Activated CD4-positive, alpha-beta T cell treated with anti-CD3 and anti-CD28 coated beads, Interleukin-2, amount 10 ng/mL, durations not matched to agents 7 days and 5 days (primary cell): ENCODE measurements at places on chromosomes 4 and X. TPM values are rescaled to one million over a fixed set of nuclear protein-coding genes. Genes with fewer than 3 reads are reported as not detected.
A peak's percentile ranks its signal among the peaks of the same experiment; 100 is the strongest.

NELFA gene
- total RNA-seq, result 36.2 TPM

VCX2 gene
- total RNA-seq, result not detected

GRCh38 chr4:76430519-76431388, 4.3 kb upstream of the SHROOM3 start:
- H3K27me3 ChIP-seq, result peaks cover 27% of the 10 kb centered on the region
- DNase-seq, result peak; percentile 32
- no peak overlapping the region for H3K4me3 ChIP-seq
- H3K4me1 ChIP-seq, result no peaks in the 10 kb centered on the region
- H3K27ac ChIP-seq, result no peak overlapping the region
- H3K36me3 ChIP-seq, result no peaks in the 10 kb centered on the region

- H3K27me3 ChIP-seq, result no peaks in the 10 kb centered on the region
- no peaks in the 10 kb centered on the region for H3K36me3 ChIP-seq
- DNase-seq, result no peak
- H3K27ac ChIP-seq, result no peak overlapping the region
- H3K4me3 ChIP-seq, result no peak overlapping the region
These were observed 178.4 kb upstream of the BMP3 start for GRCh38 chr4:80852061-80852460.

MORC4 gene
- 7.7 TPM for total RNA-seq

USP53 gene
- total RNA-seq, result 6.7 TPM

- DNase-seq, result no peak
- H3K36me3 ChIP-seq, result no peaks in the 10 kb centered on the region
- peaks cover 11% of the 10 kb centered on the region for H3K27me3 ChIP-seq
- H3K4me3 ChIP-seq, result no peak overlapping the region
- no peaks in the 10 kb centered on the region for H3K4me1 ChIP-seq
These were observed 18.4 kb upstream of the SEL1L3 start for GRCh38 chr4:25881193-25881592.

KCNIP4 gene
- not detected for total RNA-seq

FMR1NB gene
- total RNA-seq, result not detected

DNA sequence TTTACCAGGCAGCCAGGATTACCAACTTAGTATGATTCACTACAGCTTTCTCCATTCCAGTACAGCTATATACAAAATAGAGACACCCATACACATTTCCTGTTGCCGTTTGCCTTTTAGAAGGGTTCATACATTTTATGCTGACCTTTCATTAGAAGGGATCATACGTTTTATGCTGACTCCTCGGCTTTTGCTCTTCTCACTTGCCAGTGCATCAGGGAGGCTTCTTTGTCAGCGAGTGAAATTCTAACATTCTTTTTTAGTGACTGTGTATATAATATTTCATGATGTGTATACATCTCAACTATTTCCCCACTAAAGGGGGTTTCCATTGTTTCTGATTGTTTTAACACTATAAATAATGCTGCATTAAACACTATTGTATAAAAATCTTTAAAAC, 552.6 kb downstream of the TRIML1 start:
- no peak overlapping the region for H3K27ac ChIP-seq
- H3K4me1 ChIP-seq, result no peaks in the 10 kb centered on the region
- no peak overlapping the region for H3K4me3 ChIP-seq
- no peaks in the 10 kb centered on the region for H3K27me3 ChIP-seq
- no peak for DNase-seq
- no peaks in the 10 kb centered on the region for H3K36me3 ChIP-seq

DNA sequence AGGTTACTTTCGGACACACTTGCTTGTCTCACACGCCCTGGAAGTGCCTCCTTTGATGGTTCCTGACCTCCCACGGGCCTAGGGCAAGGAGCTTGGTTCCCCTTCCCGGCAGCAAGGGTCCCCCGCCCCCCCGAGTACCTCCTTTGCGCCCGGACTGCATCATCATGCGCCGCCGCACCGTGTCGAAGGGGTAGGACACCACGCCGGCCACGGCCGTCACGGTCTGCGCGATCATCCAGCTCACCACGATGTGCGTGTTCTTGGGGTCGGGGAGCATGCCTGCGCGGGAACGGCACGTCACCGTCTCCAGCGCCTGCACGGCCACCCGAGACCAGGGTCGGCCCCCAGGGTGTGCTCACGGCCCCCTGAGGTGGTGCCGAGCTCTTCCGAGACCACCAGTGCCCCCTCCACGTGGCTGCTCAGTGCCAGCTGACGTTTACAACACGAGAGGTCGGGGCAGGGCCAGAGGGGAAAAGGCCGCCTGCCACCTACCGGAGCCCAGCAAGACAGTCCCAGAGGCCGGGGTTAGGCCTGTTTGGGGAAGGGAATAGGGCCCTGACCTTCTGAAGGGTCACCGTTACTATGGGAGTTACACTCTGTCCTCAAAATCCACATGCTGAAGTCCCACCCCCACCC, 4.7 kb downstream of the SLC25A6 start:
- H3K27me3 ChIP-seq, result no peaks in the 10 kb centered on the region
- peaks cover 30% of the 10 kb centered on the region for H3K4me1 ChIP-seq
- no peak overlapping the region for H3K4me3 ChIP-seq
- no peak for DNase-seq
- H3K36me3 ChIP-seq, result peaks cover 69% of the 10 kb centered on the region

TMEM156 gene
- 19.5 TPM for total RNA-seq

DNA sequence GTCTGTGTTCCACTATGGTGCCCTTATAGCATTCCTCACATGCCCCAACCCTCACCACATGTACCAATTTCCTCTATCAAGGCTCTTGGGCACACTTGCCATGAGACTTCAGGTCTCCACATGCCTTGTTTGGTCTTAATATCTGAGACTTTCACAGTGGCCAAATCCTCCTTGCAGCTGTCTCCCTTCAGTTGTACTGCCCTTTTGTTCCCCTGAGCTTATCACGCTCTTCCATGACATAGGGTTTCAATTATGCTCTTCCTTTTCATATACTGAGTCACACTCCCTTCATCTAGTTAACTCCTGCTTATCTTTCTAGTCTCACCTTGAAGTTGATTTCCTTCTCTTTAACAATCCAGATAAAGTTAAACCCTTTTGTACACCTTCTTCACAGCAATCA, 212.9 kb downstream of the PDHA2 start:
- H3K27me3 ChIP-seq, result no peaks in the 10 kb centered on the region
- DNase-seq, result no peak
- H3K4me1 ChIP-seq, result no peaks in the 10 kb centered on the region
- H3K4me3 ChIP-seq, result no peak overlapping the region
- H3K27ac ChIP-seq, result no peak overlapping the region
- H3K36me3 ChIP-seq, result no peaks in the 10 kb centered on the region

FGF5 gene
- total RNA-seq, result not detected

- no peak overlapping the region for H3K27ac ChIP-seq
- H3K4me3 ChIP-seq, result no peak overlapping the region
- no peaks in the 10 kb centered on the region for H3K36me3 ChIP-seq
- no peak for DNase-seq
- H3K4me1 ChIP-seq, result no peaks in the 10 kb centered on the region
These were observed 218.6 kb upstream of the FAM47A start for GRCh38 chrX:34350561-34351335.

- no peak for DNase-seq
- H3K4me3 ChIP-seq, result no peak overlapping the region
These were observed 31.5 kb downstream of the DCTD start for GRCh38 chr4:182885738-182886077.

AFM gene
- total RNA-seq, result not detected
